Activated naive CD8-positive, alpha-beta T cell treated with anti-CD3 and anti-CD28 coated beads, Interleukin-2, amount 10 ng/mL, durations not matched to agents 7 days and 5 days (primary cell): ENCODE measurements at places on chromosomes 6 and 20. TPM values are rescaled to one million over a fixed set of nuclear protein-coding genes. Genes with fewer than 3 reads are reported as not detected.

Gene GTSF1L
- not detected for total RNA-seq

GRCh38 chr6:33443619-33444504 lies 10.5 kb upstream of the ZBTB9 start:
- no peak for DNase-seq

Gene RRAGD
- 10.9 TPM for total RNA-seq

DNA sequence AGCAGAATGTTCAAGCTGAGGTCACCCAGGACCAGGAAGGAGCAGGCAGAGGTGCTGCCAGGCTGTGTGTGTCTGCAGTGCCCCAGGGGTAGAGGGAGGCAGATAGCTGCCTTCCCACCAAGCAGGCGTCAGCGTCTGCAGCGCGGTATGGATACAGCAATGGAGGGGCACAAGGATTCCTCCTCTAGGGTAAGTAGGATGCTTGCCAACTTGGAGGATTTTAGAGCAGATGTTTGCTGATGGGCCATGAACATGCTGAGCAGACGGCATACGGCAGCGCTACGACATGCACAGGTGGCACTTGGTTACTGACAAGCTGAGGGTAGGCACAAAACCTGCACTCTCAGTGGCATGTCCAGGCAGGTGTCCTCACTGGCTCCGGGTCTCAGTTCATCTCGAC lies 48.1 kb downstream of the PSMG4 start:
- DNase-seq: no peak

DNA sequence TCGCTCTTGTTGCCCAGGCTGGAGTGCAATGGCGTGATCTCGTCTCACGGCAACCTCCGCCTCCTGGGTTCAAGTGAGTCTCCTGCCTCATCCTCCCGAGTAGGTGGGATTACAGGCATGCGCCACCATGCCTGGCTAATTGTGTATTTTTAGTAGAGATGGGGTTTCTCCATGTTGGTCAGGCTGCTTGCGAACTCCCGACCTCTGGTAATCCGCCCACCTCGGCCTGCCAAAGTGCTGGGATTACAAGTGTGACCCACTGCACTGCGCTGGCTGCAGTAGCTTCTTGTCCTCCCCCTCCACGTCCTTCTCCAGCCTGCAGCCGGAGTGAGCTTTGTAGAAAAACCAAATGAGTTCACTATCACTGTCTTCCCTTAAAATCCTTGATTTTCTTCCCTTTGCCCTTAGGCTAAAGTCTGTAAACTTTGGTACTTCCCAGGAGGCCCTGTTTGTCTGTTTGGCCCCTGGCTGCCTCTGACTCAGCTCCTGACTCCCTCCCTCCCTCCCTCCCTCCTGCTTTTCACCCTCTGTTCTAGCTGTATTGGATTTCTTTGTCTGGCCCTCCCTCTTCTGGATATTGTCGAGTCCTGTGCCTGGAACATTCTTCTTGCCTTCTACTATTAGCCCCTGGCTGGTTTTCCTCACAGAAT lies 12.9 kb downstream of the PARD6B start:
- DNase-seq: no peak

DNA sequence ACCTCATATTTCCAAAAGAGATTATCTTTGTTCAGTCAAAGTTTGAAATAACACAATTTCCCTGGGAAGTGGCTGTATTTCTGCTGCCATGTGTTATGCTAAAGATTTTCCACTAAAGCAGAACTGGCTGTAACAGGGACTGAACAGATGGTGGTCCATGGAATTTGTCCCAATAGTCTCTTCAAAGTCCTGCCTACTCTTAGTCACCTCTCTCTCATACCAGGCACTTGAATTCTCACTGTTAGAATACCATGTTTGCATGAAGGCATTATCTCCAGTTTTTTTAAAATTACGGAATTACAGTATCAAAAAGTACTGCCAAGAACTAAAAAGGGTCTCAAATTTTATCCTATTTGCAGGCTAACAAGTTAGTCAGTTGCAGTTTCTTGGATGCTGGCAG lies 105.0 kb upstream of the HDDC2 start:
- no peak for DNase-seq

Gene PTGIS
- 0.37 TPM for total RNA-seq

Gene TMEM242
- total RNA-seq: 10.1 TPM

Gene SLC35F1
- total RNA-seq: not detected

- no peak for DNase-seq
Measured at GRCh38 chr20:45872626-45873025, 8.4 kb upstream of the ZSWIM1 start.

DNA sequence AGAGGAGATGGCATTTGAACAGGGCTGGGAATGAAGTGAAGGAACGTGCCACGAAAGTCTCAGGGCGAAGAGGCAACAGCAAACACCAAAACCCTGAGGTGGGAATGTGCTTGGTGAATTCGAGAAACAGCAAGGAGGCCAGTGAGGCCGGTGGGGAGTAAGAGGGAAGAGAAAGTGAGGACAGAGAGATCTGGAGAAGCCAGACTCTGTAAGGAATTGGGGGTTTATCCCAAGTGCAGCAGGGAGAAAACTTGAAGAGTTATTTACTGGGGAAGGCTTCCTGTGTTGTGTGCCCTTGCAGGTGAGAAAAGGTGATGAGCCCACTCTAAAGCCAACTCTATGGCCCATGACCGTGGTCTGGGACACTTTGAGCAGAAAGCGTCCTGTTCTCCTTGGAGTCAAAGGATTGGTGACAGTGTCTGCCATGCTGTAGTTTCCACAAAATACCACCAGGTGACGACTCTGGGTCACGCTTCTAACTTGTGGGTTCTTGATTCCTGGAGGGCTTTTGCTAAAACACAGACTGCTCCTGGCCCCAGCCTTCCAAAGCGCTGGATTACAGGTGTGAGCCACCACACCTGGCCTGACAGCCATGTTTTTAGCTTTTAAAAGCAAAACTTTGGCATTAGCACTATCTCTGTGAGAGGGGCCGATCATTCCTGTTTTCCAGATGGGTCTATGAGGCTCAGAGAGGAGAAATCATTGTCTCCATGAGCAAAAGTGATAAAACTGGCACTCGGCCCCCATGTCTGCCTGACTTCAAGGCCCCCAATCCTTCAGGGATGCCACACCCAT lies 18.0 kb upstream of the CSNK2A1 start:
- peak; percentile 41 for DNase-seq

DNA sequence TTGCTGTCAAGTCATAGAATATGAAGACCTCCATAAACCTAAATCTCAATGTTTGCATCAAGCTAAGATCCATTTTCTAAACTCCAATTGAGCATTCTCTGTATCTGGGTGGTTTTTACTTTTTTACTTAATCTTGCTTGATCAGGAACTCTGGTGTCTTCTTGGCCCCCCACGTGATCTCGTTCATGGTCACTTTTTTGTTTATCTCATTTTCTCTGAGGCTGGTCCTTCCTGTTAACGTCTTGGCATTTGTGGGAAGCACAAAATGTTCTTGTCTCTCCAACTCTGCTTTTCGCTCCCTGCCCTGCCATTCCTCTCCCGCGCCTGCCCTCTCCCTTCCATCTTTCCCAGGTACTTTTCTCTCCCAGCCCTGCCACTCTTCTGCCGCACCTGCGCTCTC lies 14.0 kb upstream of the MAPRE1 start:
- DNase-seq: no peak

GRCh38 chr20:38805502-38805957 lies at the start of gene PPP1R16B:
PPP1R16B (plus strand) TSS chr20:38805697; CDS start chr20:38835926, 30,229 bp downstream.
- peak; percentile 92 for DNase-seq

DNA sequence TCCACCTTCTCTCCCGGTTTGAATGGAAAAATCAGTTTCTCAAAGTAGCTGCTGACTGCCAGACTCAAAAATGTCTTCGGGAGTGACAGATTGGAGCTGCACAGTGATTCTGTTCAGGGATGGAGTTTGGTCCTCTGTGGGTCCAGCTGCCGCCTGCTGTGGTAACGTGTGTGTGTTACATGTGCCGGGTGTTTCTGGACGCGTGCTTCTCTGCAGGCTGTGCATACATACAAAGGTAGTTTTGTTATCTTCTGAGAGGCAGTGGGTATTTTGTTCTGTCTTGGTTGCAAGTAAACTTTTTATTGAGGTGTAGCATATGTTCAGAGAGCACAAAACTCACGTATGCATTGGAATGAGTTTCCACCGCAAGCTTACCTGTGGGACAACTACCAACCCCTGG lies 41.3 kb upstream of the NAA20 start:
- no peak for DNase-seq

GRCh38 chr6:96571551-96571950 lies 8.6 kb downstream of the FHL5 start:
- DNase-seq: no peak

DNA sequence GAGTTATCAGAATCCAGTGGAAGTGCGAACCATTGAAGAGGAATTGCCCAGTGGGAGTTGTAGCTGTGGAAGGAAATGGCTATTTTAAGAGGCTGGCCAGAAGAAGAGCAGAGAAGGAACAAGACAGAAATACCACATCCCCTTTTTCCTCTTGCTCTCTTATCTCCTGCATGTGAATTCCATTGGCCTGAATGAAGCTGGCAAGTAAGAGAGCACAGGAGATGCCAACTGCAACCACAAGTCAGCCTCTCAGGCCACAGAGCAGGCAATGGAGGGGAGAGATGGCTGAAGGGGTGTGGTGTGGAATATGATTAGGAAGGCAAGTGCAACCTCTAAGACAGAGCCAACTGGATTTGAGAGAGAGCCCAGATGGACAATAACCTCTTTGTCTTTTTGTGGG lies 362.7 kb upstream of the IMPG1 start:
- DNase-seq: no peak

DNA sequence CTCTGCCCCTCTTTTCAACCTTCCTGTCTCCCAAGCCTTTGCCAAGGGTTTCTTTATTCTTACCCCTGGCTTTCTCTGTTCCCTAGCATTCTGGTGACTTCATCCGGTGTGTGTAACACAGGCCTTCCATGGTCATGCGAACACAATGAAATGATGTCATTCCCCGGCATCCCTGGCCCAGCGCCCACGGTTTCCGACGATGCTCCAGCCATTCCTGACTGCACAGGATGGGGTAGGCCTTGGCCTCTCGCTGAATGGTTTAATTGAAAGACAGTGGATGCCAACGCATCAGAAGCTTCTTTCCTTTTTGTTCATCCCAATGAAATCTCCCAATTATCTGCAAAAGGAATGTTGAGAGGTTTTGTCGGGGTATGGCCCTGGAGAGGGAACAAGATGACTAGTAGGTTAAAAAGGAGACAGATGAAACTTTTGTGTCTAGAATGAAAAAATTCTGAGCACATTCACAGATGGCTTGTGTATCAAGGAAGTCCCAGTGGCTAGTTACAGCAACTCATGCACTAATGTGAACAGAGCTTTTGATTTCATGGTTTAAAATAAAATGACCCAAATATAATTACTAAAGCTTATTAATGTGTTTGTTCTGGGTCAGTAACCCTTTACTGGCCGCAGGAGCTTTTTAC lies 655.0 kb downstream of the QKI start:
- DNase-seq: no peak

Gene WFDC5
- not detected for total RNA-seq

Gene SOX18
- total RNA-seq: 0.30 TPM

Gene PRL
- not detected for total RNA-seq

Gene TMEM217
- total RNA-seq: 1.4 TPM

Gene SOBP
- 1.2 TPM for total RNA-seq

Gene DLL1
- 15.8 TPM for total RNA-seq

- DNase-seq: peak; percentile 88
Measured at GRCh38 chr20:21505161-21505809, 8.6 kb downstream of the NKX2-2 start.

- DNase-seq: no peak
Measured at GRCh38 chr20:22426772-22427171, 157.6 kb downstream of the FOXA2 start.

GRCh38 chr6:134134654-134135053 lies 82.2 kb upstream of the SLC2A12 start:
- DNase-seq: no peak

- DNase-seq: no peak
Measured at GRCh38 chr6:5552243-5552642, 290.9 kb downstream of the FARS2 start.

Gene LGSN
- total RNA-seq: 0.40 TPM

Gene BIRC7
- not detected for total RNA-seq

Gene RAET1G
- total RNA-seq: not detected

- DNase-seq: no peak
Measured at GRCh38 chr6:149024361-149024760, 277.5 kb downstream of the UST start.

- DNase-seq: no peak
Measured at GRCh38 chr6:91341473-91341872, 754.6 kb upstream of the MAP3K7 start.

GRCh38 chr20:36645998-36646397 lies at the start of gene SLA2:
SLA2 (minus strand) TSS chr20:36646196; CDS start chr20:36641335, 4,861 bp downstream.
- DNase-seq: peak; percentile 72

GRCh38 chr6:44077214-44077946 lies 49.9 kb downstream of the MRPL14 start:
- no peak for DNase-seq

GRCh38 chr6:98942263-98942803 lies 5.4 kb downstream of the FBXL4 start:
- no peak for DNase-seq

DNA sequence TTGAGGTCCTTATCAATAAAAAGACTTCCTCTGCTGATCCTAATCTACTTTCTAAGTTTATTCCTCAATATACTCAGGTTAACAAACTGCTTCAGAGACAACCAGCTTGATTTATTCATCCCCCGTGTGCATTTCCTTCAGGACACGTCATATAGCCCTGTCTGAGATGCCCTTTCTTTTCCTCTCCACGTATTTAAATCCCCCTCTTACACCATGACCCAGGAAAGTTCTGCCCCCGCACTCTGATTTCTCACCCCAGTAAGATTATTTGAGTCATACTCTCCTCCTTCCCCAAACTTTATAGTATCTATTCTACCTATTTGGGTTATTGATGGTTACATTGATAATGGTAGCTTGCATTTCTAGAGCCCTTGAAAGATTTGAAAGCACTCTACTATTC lies 9.8 kb upstream of the CGA start:
- no peak for DNase-seq

- DNase-seq: no peak
Measured at GRCh38 chr6:111824608-111825337, 48.5 kb downstream of the FYN start.
